ENCODE measurements at places on chromosomes 6 and 20.

- DNase-seq = no peak
These were observed 106.5 kb downstream of the CDH26 start for GRCh38 chr20:60064554-60065196.

GRCh38 chr6:111013144-111013915 is 31.5 kb downstream of the RPF2 start:
- DNase-seq = peak; percentile 45

DNA sequence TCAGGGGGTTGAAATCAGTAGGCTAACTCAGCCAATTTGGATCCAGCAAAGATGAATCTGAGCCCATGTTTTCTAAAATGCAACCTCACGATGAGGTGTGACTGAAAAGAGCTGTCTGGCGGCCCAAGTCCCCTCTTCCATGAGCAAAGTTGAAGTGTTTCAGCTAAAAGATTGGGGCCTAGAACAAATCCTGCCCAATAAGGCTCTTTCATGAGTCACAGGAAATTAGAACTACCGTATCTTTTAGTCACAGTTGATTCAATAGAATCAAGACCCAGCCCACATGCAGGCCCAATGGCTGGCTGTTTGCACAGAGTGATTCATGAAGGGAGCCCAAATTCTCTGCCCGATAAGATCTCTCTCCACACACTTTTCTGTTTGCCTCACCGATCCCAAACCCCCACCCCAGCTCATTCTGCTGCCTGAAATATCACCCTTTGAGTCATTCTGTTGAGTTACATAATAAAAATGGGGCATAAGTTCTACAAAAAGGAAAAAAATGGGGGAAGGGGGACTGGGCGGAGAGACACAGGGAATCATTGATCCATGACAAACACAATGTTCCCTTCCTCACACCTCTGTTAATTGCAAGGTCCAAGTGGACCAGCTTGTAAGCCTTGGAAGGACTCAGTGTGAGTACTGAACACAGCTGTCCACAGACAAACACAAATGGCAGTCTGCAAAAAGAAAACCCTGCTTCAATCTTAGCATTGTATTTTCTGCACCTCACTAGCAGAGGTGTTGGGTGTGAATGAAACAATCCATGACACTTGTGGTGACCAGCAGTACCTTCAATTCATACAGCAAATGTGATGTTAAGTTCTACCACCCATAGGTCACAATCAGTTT is 13.8 kb downstream of the FOXQ1 start:
- DNase-seq = no peak

GRCh38 chr20:9610665-9611064 is 96.3 kb downstream of the LAMP5 start:
- DNase-seq = no peak

DNA sequence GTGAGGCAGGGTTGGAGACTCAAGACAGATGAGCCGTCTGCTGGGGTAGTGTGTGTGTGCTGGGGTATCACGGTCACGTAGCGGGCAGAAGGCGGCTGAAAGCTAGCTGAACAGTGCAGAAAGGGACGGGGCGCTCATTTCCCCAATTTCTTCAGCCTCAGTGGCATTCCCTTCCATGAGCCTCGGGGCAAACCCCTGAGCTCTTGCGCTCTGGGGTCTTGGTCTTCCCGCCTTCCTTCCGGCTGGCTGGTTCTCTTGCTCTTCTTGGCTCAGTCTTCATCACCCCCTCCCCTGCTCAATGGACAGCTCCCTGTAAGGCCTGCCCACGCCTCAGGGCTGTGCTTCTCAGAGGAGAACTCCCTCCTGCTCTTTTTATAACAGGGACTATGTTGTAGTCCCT is 15.5 kb upstream of the TMEM181 start:
- DNase-seq = no peak

DNA sequence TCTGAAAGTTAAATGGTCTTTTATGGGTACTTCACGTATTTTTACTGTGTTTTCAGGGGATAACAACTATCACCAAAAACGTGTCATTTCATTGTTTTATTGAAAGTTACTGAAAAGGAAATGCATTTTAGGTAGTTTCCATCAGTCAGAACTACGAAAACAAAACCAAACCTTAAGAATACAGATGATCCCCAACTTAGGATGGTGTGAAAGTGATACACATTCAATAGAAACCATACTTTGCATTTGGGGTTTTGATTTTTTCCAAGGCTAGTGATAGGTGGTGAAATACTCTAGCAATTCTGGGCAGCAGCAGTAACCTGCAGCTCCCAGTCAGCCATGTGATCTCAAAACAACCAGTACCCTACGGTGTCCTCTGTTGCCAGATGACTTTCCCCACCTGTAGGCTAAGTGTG is 25.9 kb upstream of the EFHC1 start:
- DNase-seq = no peak

DNA sequence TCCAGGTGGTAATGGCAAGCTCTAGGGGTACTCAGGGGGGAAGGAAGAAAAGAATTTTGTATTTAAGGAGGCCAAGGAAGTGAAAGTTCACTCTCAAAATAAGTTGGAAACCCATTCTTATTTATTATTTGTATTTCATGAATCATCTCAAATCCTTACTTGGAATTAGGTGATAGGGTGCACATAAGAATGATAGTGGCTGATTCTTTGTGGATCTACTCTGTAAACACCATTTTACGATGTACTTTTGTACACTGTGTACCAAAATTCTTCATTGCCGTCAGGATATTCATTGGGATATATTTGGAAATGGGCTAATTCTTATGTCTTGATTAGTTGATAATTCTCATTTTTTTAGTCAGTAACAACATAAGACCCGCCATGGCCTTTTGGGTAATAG is 179.5 kb upstream of the LAMP5 start:
- no peak for DNase-seq

GRCh38 chr6:81786150-81786549 is 33.7 kb upstream of the TENT5A start:
- DNase-seq = no peak

All from NCI-H526 treated with DMSO at 0.1 percent for 48 hours (cell line).